ENCODE measurements at places on chromosomes 16 and 17. TPM values are rescaled to one million over a fixed set of nuclear protein-coding genes. Genes with fewer than 3 reads are reported as not detected.
A peak's percentile ranks its signal among the peaks of the same experiment; 100 is the strongest.

The DNASE1L2 gene
- total RNA-seq, result not detected

The TBC1D3C gene
- total RNA-seq, result not detected

The KRTAP4-9 gene
- total RNA-seq, result not detected

GRCh38 chr16:82118749-82119148 lies 51.3 kb downstream of the MPHOSPH6 start:
- no peak overlapping the region for H3K27ac ChIP-seq
- DNase-seq, result no peak
- H3K4me3 ChIP-seq, result no peak overlapping the region
- no peaks in the 10 kb centered on the region for H3K27me3 ChIP-seq
- H3K4me1 ChIP-seq, result no peaks in the 10 kb centered on the region

- no peak for DNase-seq
- H3K27me3 ChIP-seq, result no peaks in the 10 kb centered on the region
- H3K27ac ChIP-seq, result no peak overlapping the region
These were observed 3.0 kb downstream of the ENGASE start for GRCh38 chr17:79077587-79077986.

- H3K4me3 ChIP-seq, result peak overlapping the region; percentile 77
- DNase-seq, result no peak
- H3K27me3 ChIP-seq, result no peaks in the 10 kb centered on the region
- peak overlapping the region; percentile 88 for H3K27ac ChIP-seq
These were observed 668 bp downstream of the SPATA2L start for GRCh38 chr16:89700649-89701424.

- H3K36me3 ChIP-seq, result no peaks in the 10 kb centered on the region
- H3K27me3 ChIP-seq, result no peaks in the 10 kb centered on the region
- no peaks in the 10 kb centered on the region for H3K4me1 ChIP-seq
- DNase-seq, result no peak
- H3K4me3 ChIP-seq, result no peak overlapping the region
These were observed 172.4 kb downstream of the STX8 start for GRCh38 chr17:9403257-9403656.

DNA sequence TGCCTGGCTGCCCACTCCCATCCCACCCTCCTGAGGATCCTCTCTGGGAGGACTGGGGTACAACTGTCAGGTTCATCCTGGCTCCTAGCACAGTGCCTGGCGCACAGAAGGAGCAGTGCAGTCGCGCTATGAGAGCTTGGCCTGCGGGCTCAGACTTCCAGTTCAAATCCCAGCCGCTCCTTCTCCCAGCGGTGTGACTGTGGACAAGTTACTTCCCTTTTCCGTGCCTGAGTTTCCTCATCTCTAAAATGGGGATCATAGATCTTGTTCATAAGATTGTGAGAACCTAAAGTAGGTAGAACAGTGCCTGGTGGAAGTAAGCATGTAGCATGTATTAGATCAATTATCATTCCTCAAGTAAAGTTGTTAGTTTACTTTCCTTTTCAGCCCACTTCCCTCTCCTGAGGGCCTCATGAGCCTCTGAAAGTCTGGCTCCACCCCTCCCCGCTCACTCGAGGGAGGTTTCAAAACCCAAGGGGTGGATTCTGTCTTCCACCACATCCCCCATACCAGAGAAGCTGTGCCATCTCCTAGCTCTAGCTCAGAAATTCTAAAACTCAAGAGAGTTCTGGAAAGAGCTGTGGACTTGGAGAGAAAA lies 19.9 kb upstream of the COL1A1 start:
- H3K27ac ChIP-seq, result peak overlapping the region; percentile 90
- H3K4me3 ChIP-seq, result no peak overlapping the region
- DNase-seq, result no peak
- no peaks in the 10 kb centered on the region for H3K36me3 ChIP-seq
